NCI-H460 (cell line): ENCODE measurements at places on chromosomes 7 and 10.

DNA sequence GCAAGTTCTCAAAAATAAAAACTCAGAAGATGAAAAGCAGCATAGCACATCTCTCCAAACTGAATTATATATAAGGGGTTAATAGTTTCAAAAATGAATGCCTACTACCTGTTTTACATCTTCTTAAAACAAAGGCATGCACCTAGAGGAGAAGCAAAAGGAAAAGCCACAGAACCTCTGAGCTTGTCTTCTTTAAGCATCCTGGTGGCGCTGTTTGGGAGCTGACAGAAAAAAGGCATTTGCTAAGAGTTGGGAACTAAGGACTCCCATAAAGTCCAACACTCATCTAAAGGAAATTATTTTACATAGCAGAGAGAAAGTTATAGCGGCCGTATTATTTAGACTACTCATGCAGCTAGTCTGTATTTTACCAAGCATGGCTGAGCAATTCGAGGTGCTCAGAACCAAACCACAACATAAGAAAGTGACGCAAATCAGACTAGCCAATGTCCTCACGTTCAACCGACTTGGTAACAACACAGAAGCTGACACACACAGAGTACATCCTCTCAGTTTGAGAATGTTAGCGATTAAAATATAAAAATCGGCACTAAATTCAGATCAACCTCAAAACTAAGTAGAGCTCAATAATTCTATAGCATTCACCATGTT is 38.8 kb downstream of the PTN start:
- no peak for DNase-seq

DNA sequence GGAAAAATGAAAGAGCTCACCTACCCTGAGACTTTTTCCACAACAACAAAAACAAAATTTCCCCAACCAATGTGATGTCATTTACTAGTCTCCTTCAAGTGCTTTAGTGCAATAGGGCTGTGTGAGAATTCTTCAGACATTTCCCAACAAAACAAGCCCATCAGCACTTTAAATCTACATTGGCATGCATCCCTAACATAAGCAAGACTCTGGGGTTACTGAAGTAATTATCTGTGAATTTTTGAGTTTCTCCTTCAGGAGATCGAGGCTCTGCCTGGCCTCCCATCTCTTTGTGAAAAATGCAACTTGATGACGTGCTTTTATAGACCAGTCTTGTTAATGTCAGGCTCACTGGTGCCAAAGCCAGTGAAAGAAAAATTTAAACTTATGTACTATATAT is 255.6 kb downstream of the GFRA1 start:
- DNase-seq = no peak

DNA sequence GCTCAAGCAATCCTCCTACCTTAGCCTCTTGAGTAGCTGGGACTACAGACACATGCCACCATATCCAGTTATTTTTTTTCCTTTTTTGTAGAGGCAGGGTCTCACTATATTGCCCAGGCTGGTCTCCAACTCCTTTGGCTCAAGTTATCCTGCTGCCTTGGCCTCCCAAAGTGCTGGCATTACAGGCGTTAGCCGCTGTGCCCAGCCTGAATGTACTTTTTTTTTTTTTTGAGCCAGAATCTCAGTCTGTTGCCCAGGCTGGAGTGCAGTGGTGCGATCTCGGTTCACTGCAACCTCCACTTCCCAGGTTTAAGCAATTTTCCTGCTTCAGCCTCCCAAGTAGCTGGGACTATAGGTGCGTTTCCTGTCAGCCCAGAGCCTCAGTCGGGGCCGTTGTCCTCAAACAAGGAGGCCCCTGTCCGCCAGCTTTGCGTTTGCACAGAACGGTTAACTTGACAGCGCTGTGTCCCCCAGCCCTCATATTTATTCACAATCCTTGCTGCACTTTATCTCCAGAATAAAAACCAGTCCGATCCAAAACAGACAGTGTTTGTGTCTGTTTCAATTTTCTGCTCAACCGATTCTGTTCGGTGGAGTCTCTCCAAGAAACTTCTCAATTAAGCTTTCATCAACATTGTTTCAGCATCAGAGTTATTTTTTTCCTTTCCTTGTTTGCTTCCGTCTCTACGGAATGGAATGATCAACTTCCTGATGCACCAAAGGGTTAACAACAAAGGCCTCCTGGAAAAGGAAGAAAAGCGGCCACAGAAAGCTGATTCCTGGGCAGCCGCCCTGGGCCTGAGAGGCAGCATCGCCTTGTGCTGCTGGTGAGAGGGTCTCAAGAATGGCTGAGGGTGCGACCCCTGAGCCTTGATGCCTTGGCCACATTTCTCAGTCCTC is 64.5 kb downstream of the PDIA4 start:
- no peak for DNase-seq

DNA sequence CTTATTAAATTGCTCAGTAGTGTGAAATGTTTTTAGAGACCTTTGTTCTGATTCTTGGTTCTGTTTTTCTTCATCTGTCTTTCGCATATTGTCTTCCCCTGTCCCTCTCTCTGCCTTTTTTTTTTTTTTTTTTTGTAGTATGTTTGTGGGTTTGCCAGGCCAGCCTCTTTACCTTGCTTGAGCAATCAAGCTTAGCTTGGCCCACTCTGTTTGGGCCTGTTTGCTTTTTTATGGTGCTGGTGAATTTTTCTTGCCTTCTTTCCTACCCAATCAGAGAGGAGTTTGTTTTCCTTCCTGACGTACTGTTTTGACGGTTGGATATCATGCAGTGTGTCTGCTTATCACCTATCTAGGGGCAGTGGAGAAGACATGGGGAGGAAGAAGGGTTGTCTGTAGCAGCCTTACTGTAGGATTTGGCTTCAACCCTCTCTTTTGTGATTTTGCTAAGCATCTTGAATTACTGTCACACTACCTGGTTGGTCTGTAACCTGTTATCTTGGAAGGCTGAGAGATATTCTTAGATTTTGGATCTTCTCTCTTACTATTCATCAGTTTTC is 64.0 kb downstream of the BBS9 start:
- DNase-seq = no peak

- no peak for DNase-seq
Observed at GRCh38 chr10:113279262-113279661, 273.6 kb upstream of the HABP2 start.

GRCh38 chr7:7554649-7555575 is 11.8 kb upstream of the MIOS start:
- no peak for DNase-seq

GRCh38 chr7:50303335-50304128 is 984 bp upstream of the IKZF1 start:
- no peak for DNase-seq

DNA sequence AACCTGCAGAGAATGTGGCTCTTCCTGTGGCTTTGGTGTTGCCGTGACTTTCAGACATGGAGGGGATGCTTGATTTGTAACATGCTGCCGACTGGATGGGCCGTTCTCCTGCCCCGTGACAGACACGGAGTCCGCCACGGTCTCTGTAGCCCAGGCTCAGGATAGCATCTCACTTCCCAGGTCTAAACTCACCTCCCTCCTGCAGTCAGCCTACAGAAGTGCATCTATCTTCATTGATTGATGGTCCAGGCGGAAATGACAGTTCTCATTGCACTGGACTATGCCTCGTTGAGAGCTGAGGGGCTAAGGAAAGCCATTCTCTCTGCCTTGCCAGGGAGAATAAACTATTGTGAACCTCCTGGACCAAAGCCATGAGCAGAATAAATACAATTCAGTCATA is 77.5 kb downstream of the CHN2 start:
- DNase-seq = no peak

- peak; percentile 77 for DNase-seq
Observed at GRCh38 chr7:31373337-31374289, 33.1 kb upstream of the NEUROD6 start.

- no peak for DNase-seq
Observed at GRCh38 chr10:119131512-119132240, 27.8 kb downstream of the DENND10 start.

DNA sequence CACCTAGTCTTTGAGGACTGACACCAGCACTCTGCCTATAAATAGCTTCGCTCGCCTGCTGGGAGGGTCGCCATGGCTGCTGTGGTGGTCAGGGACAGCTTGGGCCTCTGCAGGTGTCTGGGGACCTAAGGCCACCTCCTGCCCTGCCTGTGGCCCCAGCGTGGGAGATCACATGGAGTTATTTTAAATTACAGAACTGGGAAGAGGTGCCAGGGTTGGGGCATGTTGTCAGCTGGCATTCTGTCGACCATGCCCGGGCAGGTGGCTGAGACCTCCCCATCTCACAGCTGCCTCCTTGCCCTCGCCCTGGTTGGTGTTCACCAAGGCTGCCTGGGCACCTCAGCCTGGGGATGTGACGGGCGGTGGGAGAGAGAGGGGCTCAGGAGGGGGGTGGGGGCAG is 18.1 kb downstream of the SHH start:
- no peak for DNase-seq

- DNase-seq = no peak
Observed at GRCh38 chr10:106023329-106023728, 1141.2 kb downstream of the SORCS1 start.

GRCh38 chr10:62726142-62726541 is 78.4 kb upstream of the ADO start:
- no peak for DNase-seq

DNA sequence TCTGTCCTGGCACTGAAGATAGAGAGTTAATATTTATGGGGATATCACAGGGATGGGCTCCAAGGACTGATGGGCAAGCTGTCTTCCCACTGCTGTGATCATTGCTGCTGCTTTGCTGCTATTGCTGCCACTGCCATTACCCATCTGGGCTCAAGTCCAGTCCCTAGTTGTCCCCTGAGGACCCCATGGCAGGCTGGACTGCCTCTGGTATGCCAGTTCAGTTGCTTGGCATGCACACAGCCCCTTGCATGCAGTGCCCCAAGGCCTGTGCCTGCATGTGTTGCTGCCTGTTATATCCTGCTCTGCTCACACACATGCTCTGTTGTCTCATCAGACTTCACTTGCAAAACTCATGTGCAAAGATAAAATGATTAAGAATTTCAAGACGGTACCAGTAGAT is 109.5 kb downstream of the ADRA2A start:
- DNase-seq = no peak
